ENCODE measurements at places on chromosomes 12 and 14.

GRCh38 chr12:21776175-21776574, 1.7 kb upstream of the KCNJ8 start:
- DNase-seq = no peak

- no peak for DNase-seq
Measured at GRCh38 chr12:47802312-47802711, 17.4 kb downstream of the HDAC7 start.

GRCh38 chr12:14290951-14291350, 74.5 kb upstream of the ATF7IP start:
- DNase-seq = no peak

DNA sequence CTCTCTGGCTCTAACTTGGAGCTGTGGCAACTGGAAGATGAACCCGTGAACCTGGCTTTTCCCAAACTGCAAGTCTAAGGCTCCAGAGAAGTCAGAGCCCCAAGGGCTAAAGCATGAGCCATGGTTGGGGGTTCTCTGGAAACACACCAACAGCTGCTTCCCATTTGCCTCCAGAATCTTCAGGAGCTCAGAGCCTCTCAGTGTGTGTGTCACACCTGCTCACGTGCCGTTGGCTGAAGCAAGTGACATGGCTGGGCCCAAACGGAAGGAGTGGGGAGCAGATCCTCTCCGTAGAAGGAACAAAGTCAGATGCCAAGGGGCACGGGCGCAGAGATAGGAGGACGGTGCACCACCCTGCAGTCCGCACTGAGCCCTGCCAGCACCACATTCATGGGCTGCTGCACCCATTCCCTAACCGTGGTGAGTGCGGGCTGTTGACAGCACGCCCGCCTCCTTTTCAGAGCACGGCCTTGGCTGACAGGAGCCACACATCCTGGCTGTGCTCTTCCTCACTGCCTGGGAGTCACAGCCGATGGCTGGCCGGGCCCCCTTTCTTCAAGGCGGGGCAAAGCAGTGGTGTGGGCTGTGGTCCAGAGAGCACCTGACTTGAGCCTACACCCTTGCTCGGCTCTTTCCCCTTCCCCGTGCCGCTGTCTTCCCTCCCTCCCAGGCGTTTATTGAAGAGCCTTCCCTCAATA, 16.6 kb upstream of the TRAF3 start:
- DNase-seq = no peak

DNA sequence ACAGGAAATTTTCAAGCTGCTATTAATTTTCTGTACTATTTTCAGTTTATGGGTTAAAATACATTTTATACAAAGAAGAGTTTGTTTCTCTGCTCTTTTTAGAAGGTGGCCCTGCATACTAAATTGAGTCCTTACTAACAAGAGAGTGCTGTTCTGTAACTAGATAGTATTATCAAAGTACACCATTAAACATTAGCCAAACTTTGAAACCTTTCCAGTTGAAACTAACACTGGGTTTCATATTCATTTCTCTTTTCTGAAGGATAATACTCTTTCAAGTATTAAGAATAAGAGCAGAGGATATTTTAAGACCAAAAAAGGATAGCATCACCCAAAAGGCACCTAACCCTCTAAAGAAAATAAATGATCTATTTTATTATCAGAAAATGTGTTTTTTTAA, 47.2 kb downstream of the PEBP1 start:
- DNase-seq = no peak

DNA sequence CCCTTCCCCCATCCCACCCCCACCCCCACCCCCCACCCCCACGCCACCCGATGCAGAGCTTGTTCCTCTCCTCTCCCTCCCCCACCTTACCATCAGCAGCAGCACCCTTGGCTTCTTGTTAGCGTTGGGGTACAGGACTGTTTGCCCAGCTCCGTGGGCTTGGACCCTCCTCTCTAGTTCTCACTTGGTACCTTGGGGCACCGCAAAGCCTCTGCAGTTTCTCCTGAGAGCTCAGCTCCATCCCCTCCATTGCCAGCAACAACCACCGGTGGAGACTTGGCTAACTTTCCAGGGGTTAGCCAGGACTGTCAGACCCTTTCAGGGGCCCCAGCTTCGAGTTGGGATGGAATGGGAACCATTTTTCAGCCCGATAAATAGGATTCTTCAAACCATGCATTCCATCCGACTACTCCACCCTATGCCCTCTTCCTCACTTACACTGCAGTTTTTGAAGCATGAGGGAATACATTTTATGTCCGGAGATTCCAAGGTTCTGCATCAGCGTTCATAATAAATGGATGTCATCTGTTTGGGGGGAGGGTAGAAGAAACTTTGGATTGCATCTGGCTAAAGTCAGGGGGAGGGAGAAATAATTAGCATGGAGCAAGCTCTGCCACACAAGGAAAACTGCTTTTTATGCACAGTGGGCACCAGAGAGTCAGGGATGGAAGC, 1.1 kb downstream of the SCN8A start:
- DNase-seq = peak; percentile 92

GRCh38 chr14:38145142-38145541, 62.6 kb upstream of the SSTR1 start:
- DNase-seq = no peak

DNA sequence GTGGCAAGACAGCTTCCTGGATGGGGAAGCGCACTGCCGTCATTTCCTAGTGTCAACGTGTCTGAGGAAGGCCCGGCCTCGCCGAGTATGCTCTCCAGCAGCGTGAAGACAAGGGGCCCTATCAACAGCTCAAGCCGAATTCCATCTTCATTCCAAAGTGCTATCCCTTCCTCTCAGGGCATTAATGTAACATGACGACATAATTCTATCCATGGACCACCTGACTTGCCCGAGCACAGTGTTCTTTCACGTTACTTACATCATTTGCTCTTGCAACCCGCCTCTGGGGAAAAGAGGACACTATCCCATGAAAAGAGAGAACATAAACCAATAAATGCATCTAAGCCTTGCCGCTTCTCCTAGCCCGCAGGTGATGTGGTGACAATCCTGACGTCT, 22.9 kb downstream of the CCDC92 start:
- no peak for DNase-seq

DNA sequence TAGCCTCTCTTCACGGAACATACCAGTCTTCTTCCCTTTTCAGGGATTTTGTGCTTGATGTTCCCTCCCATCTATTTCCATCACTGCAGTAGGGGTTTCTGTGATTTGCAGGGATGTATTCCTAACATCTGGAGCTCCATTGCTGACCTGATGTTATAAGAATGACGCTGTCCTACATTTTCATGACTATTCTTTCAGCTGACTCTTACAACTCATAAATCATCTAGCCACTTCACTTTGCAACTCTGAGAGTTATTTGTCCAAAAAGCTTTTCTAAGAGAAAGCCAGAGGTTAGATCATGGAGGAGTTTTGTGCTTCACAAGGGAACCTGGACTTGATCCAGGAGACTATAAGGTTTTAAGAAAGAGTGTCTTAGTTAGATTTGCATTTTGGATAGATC, 116.6 kb upstream of the FAR2 start:
- DNase-seq = no peak

DNA sequence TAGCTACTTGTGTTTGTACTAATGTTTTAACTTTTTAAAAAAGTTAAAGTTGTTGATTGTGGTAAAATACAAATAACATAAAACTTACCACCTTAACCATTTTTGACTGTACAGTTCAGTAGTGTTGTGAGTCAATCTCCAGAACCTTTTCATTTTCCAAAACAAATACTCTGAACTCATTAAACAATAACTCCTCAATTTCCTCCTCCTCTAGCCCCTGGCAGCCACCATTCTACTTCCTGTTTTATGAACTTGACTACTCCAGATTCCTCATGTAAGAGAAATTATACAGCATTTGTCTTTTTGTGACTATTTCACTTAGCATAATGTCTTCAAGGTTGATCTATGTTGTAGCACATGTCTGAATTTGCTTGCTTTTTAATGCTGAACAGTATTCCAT, 299.1 kb upstream of the AMIGO2 start:
- DNase-seq = no peak

DNA sequence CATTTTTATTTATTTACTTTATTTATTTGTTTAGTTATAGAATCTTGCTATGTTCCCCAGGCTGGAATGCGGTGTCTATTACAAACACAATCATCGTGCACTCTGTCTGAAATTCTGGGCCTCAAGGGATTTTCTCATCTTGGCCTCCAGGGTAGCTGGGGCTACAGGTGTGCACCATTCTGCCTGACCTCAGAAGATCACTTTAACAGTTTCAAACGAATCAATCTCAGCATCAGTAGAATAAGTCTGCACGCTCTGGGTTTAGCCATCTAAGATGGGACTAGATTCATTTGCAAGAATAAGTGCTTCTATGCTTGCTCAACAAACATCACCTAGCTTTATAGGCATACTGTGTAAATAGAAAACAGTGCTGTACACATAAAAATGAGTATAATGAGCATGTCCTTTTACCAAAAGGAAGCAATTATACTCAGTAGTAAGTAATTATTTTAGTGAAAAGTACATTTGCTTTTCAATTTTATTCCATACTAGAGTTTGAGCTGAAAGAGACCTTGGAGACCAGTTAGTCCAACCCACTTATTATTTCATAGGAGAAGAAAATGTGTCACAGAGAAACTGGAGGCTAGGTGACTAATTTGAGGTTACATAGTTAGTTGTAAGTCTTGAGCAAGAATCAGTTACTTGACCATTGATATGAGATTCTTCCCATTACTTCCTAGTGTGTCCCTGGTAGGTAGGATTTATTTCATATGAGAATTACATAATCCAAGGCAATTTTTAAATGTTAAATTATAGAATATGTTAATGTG, 456.5 kb upstream of the LMO3 start:
- no peak for DNase-seq

- no peak for DNase-seq
Measured at GRCh38 chr12:13463189-13463588, 266.7 kb downstream of the EMP1 start.

DNA sequence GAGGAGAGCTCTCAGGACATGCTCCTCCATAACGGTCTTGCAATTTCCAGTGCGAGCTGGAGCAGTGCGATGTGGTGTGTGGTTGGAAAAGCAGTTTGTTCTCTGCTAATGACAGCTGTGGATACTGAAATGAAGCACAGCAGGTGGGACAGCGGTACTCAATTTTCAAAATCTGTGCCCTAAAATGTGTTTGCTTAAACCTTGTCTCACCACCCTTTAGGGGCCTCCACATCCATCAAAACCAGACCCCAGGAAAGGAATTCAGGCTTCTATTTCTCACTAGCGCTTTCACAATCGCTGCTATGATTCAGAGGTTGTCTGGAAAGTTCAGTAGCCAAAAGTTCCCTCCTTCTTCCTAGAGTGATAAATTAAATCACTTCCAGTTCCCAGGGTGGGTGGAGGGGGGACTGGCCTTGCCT, 440.8 kb downstream of the EGLN3 start:
- DNase-seq = peak; percentile 58

GRCh38 chr12:27383429-27384260, 51.0 kb downstream of the BMAL2 start:
- peak; percentile 84 for DNase-seq

DNA sequence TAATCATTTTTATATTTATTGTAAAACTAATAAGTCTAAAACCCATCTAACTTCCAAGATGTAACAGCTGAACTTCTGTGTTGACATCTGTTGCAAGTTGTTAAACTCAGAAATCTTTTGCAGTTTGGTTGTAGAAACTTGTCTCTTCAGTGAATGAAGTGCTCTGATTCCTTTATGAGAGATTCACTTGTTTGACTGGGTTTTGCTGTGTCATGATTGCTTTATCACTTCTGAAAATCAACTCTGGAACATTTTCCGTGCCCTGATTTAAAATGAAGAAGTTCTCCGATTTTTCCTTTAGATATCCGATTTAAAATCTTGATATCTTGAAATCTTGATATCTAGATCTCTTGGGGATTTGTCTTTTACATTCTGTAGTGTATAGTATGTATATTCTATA, 65.1 kb downstream of the DIP2B start:
- DNase-seq = no peak

GRCh38 chr12:30630076-30630978, 65.3 kb downstream of the IPO8 start:
- DNase-seq = no peak

DNA sequence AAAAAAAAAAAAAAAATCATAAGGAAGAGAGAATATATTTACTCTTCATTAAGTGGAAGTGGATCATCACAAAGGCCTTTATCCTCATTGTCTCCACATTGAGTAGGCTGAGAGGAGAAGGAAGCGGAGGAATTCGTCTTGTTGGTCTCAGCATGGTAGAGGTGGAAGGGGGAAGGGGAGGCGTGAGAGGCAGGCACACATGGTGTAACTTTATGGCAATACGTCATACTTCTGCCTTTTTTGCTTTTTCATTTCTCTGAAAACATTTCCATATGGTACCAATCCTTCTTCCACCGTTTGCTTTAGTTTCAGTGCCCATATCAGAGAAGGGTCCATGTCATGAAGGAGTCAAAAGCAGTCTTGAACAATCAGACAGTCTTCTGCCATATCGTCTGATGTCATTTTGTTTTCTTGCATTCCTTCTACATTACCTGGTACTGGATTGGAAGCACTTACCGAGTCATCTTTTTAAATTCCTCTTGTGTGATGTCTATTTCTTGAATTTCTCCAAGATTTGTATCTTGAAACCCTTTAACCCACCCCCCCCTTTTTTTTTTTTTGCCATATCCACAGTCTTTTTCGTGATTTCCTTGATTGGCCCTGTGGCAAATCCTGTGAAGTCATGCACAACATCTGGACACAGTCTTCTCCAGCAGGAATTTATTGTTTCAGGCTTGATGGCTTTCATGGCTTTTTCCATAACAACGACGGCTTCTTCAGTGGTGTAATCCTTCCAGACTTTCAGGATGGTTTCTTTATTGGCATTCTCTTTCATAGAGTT, 8.9 kb downstream of the FUT8 start:
- DNase-seq = peak; percentile 87

DNA sequence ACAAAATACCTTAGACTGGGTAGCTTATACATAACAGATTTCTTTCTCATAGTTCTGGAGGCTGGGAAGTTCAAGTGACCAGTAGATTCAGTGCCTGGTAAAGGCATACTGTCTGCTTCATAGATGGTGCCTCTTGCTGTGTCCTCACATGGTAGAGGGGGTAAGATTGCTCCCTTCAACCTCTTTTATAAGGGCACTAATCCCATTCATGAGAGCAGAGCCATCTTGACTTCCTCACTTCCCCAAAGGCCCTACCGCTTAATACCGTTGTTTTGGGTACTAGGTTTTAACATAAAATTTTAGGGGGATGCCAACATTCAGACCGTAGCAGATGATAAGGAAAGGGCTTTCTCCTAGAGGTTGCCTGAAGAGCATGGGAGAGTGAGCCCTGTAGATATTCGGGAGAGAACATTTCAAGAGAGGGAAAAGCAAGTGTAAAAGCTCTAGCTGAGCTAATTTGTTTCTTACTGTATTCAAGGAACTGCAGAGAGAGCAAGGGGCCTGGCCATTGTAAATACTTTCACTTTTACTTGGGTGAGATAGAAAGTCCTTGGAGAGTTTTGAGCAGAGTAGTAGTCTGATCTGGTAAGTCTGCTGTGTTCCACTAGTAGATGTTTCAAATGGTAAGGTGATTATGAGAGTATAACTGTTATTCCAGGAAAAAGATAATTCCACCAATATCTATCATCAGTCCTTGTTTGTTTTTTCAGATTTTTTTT, 27.3 kb downstream of the FRS2 start:
- DNase-seq = peak; percentile 26

- DNase-seq = no peak
Measured at GRCh38 chr12:70178038-70178437, 65.2 kb upstream of the CNOT2 start.

GRCh38 chr12:67471810-67472209, 176.7 kb upstream of the DYRK2 start:
- DNase-seq = no peak
